ENCODE measurements at places on chromosomes 2 and 18. TPM values are rescaled to one million over a fixed set of nuclear protein-coding genes. Genes with fewer than 3 reads are reported as not detected.

The RRM2 gene
- total RNA-seq: 0.46 TPM

The ZNF142 gene
- 10.0 TPM for total RNA-seq

The LDAH gene
- total RNA-seq: 8.5 TPM

The MERTK gene
- 29.4 TPM for total RNA-seq

The UGT1A10 gene
- total RNA-seq: not detected

The AFF3 gene
- total RNA-seq: 6.0 TPM

The FABP1 gene
- total RNA-seq: not detected

The HOXD8 gene
- 7.2 TPM for total RNA-seq

DNA sequence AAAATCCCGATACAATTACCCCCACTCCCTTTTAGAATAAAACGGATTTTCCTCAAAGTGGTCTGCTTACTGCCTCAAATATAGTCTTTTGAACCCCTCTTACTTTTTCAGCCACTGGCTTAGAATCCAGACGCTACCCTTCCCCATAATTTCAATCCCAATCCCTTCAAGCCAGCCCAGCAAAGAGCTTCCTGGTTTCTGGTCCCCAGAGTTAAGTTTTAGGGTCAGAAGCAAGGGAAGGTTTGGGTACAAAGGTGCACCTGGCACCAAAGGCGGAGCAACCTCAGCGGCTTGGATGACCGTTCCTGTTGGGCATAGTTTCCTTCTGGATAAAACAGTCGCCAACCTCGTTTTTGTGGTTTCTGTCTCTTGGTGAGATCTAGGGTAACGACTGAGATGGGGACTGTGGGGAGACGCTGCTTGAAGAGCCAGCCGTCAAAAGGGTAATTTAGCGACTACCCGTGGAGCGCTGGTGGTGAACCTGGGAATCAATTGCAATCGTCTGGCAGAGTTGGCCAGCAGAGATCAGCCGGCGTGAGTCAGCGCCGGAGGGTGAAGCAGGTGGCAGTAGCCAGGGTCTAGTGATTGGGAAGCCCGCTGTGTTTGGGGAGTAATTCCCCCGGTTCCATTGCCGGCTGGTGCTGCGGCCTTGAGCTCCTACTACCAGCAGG lies 1.6 kb downstream of the FEV start:
- DNase-seq: no peak

DNA sequence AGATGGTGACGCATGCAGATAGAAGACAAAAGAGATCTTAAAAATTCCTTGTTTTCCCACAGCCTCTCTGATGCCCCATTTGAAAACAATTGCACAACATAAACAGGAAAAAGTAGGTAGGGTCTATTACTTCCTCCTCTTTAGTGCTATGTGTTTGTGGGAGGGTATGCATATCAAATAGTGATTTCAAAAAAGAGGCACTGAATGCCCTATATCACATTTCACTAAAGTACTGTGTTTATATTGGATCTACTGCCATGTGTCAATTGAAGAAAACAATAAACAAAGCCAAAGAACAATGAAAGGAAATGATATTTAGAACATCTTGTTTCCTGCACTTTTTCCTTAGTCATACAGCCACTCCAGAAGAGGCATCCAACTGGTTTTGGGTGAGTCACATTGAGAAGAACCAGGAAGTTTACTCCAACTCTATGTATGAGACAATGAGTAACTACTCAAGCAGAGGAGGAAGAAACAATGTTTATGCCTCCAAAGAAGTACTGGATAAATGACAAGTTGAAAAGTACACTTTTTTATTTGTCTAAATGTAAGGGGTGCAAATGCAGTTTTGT lies 583.6 kb downstream of the FBXO15 start:
- DNase-seq: no peak

GRCh38 chr2:46887028-46887885 lies 28.3 kb downstream of the MCFD2 start:
- no peak for DNase-seq

GRCh38 chr18:58592223-58593214 lies 36.4 kb downstream of the ALPK2 start:
- DNase-seq: no peak

DNA sequence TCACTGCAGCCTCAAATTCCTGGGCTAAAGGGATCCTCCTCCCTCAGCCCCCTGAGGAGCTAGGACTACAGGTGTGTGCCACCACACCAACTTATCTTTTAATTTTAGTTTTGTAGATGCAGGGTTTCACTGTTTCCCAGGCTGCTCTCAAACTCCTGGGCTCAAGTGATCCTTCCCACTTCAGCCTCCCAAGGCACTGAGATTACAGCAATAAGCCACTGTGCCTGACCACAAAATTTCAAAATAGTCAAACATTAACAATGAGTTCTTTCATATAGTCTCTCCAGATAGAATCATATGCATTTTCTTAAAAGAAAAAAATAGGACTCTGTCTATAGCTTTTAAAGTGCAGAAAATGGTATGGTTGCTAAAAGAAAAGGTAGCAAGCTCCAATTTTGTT lies 24.9 kb upstream of the PID1 start:
- no peak for DNase-seq

DNA sequence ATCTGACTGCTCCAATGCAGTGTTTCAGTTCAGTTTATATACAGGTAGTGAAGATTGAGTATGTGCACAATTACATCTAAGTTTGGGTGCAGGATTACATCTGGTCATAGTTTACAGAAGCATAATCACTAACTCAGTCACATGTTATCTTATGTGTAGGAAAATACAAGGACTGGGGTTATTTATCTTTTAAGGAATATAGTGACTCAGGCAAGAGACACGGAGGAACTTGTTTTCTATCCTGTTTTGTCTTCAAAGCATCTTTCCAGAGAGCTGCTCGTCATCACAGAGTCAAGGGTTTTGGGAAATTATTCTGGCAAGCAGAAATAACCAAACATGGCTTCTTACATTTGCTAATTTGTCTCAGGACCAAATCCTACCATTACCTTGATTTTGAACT lies 1371.5 kb upstream of the TMEFF2 start:
- no peak for DNase-seq

DNA sequence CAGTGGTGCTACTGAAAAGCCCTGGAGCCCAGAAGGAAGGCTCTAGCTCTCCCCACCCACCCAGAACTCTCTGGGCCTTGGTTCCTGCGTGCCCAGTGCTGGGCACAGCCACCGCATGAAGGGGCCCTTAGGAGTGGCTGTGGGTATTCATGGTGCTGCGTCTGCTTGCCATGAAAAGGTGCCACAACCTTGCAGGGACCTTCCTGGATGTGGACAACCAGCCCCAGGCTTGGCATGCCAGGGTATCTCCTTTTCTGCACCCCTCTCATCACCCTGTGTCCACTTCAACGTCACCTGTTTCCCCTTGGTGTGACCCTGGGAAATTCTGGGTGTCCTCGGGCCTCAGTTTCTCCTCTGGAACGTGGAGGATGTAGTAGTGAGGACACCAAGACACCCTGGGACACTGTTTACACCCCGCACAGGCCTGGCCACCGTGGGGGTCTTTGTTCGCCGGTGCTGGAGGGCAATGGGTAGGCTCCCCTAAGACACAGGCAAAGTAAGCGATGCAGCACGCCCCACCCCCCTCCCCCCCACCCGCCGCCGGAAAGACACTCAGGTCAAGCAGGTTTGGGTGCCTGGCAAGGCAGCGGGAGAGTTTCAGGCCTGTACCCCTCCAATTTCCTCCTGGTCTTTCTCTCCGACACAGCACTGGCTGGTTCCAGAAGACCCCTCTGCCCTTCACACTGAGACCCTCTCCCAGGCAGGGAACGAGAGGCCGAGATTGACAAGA lies 34.8 kb upstream of the TAF1B start:
- no peak for DNase-seq

DNA sequence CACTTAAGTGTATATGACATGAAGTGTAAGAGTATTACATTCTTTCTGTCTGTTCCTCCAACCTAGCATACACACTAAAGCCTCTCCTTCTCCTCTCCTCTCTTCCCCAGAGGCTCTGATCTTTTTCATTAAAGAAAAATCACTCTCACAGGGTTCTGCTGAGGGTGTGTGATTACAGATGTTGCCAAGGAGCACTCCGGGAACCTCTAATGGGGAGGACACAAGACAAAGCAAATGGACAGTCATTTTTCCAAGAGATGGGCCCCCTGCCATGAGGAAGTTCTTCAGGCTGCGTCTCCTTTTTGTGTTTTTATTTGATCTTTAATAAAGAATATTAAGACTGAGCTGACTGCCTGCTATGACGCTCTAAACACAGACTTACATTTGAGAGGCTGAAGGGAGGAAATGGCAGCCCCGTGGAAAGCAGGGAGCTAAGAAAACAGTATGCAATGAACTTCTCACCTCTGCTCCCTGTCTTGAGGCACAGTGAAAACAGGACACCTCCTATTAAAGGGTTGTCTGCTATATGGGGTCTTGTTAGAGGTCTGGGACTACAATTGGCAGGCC lies 578.1 kb downstream of the PIK3C3 start:
- DNase-seq: no peak

DNA sequence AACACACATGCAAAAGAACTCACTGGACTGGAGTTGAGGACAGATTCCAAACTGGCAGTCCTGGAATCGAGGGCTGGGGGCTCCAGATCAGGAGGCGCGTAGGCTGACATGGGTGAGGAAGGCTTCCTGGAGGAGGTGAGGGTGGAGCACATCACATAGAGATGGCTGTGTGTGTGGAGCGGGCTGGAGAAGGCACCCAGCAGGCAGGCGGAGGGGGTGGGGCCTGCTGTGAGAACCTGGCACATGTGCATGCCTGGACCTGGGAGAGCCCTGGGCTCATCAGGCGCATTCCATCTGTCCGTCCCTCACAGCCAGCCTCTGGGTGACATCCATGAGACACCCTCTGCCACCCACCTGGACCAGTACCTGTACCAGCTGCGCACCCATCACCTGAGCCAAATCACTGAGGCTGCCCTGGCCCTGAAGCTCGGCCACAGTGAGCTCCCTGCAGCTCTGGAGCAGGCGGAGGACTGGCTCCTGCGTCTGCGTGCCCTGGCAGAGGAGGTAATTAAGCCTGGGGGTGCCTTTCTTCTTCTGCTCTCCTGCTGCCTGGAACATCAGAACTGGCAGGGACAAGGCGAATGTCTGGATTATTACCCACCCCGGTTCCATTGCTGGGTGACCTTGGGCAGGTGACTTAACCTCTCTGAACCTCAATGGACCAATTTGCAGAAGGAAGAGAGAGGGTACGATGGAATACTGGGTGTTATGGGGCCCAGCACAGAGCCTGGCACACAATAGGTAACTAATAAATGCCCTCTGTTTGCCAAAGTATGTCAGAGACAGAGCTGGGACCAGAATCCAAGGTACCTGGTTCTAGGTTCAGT lies 108.3 kb downstream of the DYSF start:
- no peak for DNase-seq

All from omental fat pad (tissue), 4 donors.